Activated CD8-positive, alpha-beta T cell treated with anti-CD3 and anti-CD28 coated beads for 36 hours (primary cell): ENCODE measurements at places on chromosomes 4 and X. TPM values are rescaled to one million over a fixed set of nuclear protein-coding genes. Genes with fewer than 3 reads are reported as not detected.

DNA sequence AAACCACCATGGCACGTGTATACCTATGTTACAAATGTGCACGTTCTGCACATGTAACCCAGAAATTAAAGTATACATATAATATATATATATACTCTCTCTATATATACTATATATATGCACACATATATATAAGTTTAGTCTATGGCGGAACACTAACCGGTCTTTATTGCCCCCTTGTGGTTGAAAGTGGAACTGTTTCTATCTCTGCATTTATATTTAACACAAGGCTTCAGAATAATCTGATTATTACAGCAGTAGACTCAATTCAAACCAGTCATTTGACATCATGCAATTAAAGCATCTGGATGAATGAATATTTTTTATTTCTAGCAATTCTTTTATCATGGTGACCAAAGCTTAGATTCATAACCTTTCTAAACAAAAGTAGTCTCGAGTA lies 14.6 kb downstream of the RAB9B start:
- H3K27ac ChIP-seq = no peak overlapping the region
- H3K36me3 ChIP-seq = no peaks in the 10 kb centered on the region
- H3K27me3 ChIP-seq = peaks cover 14% of the 10 kb centered on the region
- H3K4me3 ChIP-seq = no peak overlapping the region
- no peaks in the 10 kb centered on the region for H3K4me1 ChIP-seq

GRCh38 chr4:6042293-6043063 lies 24.2 kb upstream of the C4orf50 start:
- H3K4me1 ChIP-seq = peaks cover 8% of the 10 kb centered on the region
- H3K4me3 ChIP-seq = no peak overlapping the region
- DNase-seq = peak; percentile 19
- peaks cover 5% of the 10 kb centered on the region for H3K27me3 ChIP-seq

GRCh38 chrX:16853537-16853936 lies 16.6 kb downstream of the RBBP7 start:
- no peaks in the 10 kb centered on the region for H3K27me3 ChIP-seq
- peaks cover 53% of the 10 kb centered on the region for H3K4me1 ChIP-seq
- no peak overlapping the region for H3K4me3 ChIP-seq
- peak overlapping the region; percentile 63 for H3K27ac ChIP-seq
- peaks cover 62% of the 10 kb centered on the region for H3K36me3 ChIP-seq

- H3K27ac ChIP-seq = peak overlapping the region; percentile 12
- DNase-seq = peak; percentile 14
- peaks cover 66% of the 10 kb centered on the region for H3K36me3 ChIP-seq
- no peak overlapping the region for H3K4me3 ChIP-seq
- H3K27me3 ChIP-seq = no peaks in the 10 kb centered on the region
Observed at GRCh38 chr4:3168029-3168428, 80.9 kb upstream of the MSANTD1 start.

DNA sequence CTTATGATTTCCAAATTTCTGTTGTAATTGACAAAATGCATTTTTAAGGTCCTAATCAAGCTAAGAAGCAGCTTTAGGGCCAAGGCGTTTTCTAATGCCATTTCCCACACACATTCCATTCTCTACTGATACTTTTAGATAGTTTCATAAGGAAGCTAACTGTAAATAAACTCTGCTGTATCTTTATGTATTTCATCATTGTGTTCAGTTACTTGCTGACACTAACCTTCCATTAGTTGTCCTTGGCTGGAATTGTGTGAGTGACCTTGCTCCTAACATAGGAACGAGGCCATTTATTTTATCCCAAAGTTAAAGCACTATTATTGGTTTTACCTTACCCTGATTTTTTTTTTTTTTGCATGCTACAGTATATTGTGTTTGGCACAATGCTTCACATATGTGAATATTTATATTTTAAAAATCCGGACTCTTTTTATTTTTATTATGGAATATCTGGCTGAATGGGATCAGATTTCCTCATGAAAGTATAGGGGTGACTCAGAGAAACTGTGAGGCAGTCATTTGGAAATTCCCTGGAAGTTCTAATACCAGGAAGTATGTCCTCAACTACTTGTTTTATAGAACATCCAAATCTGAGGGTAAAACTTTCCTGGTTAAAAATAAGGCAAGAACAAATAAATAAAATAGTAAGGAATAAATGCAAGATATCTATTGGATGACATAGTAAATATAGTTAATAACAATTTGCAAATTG lies 62.7 kb upstream of the SORBS2 start:
- no peaks in the 10 kb centered on the region for H3K4me1 ChIP-seq
- H3K27ac ChIP-seq = no peak overlapping the region
- no peak for DNase-seq
- H3K4me3 ChIP-seq = no peak overlapping the region

The ZNF185 gene
- total RNA-seq = 1.6 TPM

The MTCP1 gene
- 23.9 TPM for total RNA-seq

- no peak for DNase-seq
- H3K4me1 ChIP-seq = no peaks in the 10 kb centered on the region
- H3K27me3 ChIP-seq = peaks cover 3% of the 10 kb centered on the region
- no peak overlapping the region for H3K4me3 ChIP-seq
- no peaks in the 10 kb centered on the region for H3K36me3 ChIP-seq
Observed at GRCh38 chr4:150033901-150034300, 44.3 kb upstream of the DCLK2 start.

DNA sequence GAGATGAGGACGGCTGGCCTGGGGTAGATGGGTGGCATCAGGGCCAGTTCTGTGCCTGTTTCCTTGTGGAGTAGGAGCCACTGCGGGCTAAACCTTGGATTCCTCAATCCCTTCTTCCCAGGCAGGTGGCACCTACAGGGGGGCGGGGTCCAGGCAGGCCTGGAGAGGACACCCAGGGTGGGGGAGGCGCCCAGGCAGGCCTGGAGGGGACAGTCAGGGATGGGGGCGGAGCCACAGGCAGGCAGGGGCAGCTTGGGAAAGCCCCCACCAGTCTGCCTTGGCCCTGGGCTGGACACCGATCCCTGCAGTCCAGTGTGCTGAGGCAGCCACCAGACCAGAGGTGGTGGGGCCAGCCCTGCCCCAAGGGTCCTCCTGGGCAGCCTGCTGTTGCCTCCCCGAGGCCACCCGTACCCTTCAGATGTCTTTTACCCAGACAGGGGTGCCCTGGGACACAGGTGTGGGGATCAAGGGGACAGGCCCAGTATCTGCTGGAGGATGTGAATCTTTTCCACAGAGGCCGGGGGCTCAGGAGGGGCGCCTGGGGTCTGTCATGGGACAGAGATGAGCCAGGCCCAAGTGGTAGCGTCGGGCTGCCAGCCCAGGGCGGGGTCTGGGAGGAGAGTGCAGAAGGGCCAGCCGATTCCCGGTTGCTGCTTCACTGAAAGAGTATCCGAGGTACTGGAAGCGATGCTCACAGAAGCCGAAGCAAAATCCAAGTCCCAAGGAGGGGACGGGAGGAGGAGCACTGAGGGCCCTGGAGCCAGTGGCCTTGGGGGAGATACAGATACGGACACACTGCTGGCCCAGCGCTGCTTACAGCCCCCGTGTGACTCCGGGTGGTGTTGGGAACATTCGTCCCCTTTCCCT lies 34.5 kb downstream of the LRPAP1 start:
- no peak overlapping the region for H3K27ac ChIP-seq
- H3K36me3 ChIP-seq = no peaks in the 10 kb centered on the region
- no peak overlapping the region for H3K4me3 ChIP-seq
- no peaks in the 10 kb centered on the region for H3K4me1 ChIP-seq
- peaks cover 1% of the 10 kb centered on the region for H3K27me3 ChIP-seq

DNA sequence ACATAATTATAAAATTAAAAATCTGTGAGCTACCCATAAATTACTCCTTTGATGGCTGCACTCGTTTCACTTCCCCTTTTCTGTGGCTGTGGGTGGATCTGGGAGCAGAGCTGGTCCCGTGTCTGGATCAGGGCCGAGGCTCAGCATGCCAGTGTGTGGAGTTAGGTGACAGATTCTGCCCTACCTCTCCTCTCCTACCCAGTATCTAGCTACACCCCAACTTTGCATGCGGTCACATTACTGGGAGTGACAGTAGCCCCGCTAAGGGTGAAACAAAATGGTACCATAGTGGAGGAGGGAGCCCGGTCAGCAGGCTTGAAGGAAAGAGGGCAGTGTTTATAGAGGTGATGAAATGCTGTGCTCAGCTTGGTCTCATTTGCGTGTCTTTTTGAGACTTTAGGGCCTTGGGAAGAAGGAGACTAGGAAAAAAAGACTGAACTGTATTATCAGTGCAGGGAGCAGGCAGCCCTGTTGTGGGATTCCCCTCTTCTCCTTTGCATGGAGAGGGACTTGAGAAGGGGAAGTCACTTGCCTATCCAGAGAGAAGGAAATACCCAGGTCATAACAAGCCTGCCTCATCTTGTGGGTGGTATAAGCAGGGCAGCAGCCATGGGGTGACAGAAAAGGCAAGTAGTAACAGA lies 48.4 kb downstream of the ARHGAP10 start:
- no peaks in the 10 kb centered on the region for H3K27me3 ChIP-seq
- H3K4me1 ChIP-seq = peaks cover 23% of the 10 kb centered on the region
- no peak overlapping the region for H3K4me3 ChIP-seq

The CDKL2 gene
- 1.0 TPM for total RNA-seq

The TRIM2 gene
- 1.4 TPM for total RNA-seq

GRCh38 chrX:2697741-2698299 lies 6.7 kb downstream of the CD99 start:
- peaks cover 91% of the 10 kb centered on the region for H3K4me1 ChIP-seq
- no peaks in the 10 kb centered on the region for H3K27me3 ChIP-seq
- peak overlapping the region; percentile 85 for H3K27ac ChIP-seq
- peaks cover 65% of the 10 kb centered on the region for H3K36me3 ChIP-seq
- peak overlapping the region; percentile 54 for H3K4me3 ChIP-seq
- DNase-seq = peak; percentile 49

GRCh38 chr4:112516066-112516470 lies at the start of gene NEUROG2:
Gene NEUROG2 (minus strand): TSS chr4:112516180. CDS start chr4:112515475, 705 bp downstream.
- peak within 1 kb of the TSS; percentile 96 for H3K4me3 ChIP-seq
- DNase-seq = no peak
- H3K27ac ChIP-seq = peak within 1 kb of the TSS; percentile 62
- H3K36me3 ChIP-seq = peaks cover 10% of the 10 kb centered on the region
- H3K27me3 ChIP-seq = peaks cover 86% of the 10 kb centered on the region

- no peak overlapping the region for H3K27ac ChIP-seq
- peaks cover 4% of the 10 kb centered on the region for H3K4me1 ChIP-seq
- no peaks in the 10 kb centered on the region for H3K36me3 ChIP-seq
- H3K4me3 ChIP-seq = no peak overlapping the region
Observed at GRCh38 chr4:40340030-40340429, 4.9 kb downstream of the CHRNA9 start.

DNA sequence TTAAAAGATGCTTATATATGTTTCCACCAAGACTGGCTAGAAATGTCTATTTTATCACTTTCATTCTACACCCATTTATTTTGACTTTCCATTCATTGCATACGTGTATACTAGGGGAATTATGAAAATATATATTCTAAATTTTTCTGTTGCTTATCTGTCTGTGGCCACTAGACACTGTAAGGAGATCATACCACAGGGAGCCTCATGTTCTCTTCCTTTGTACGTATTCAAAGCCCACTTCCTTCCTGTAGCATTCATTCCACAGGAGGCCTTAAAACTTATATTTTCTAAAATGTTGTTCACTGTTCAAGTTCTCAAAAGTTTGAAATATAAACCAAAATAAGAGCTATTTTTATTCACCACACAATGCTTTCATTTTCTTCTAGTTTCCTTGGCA lies 1848.9 kb upstream of the TENM3 start:
- H3K27me3 ChIP-seq = no peaks in the 10 kb centered on the region
- H3K4me3 ChIP-seq = peak overlapping the region; percentile 24
- DNase-seq = no peak
- peaks cover 9% of the 10 kb centered on the region for H3K4me1 ChIP-seq
- no peaks in the 10 kb centered on the region for H3K36me3 ChIP-seq

- H3K36me3 ChIP-seq = no peaks in the 10 kb centered on the region
- H3K27ac ChIP-seq = no peak overlapping the region
- H3K4me3 ChIP-seq = no peak overlapping the region
- DNase-seq = no peak
Observed at GRCh38 chr4:29311247-29311646, 1408.9 kb upstream of the PCDH7 start.

DNA sequence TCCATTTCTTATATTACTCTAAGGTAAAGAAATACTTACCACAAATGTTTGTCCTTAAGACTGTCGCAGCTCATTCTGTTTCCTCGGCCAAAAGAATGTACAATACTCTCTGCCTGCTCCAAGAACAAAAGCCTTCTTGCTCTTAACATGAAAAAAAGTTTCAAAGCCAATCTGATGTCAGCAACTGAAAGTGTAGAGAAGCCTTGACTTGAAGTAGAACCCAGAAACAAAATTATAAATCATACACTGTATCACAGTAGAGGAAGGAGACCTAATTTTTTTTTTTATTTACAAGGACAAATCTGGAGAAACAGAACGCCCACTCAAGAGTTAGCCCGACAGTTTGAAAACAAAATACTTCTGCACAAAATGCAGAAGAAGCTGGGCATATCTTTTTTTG lies at the start of gene MCF2:
Gene MCF2, minus strand, starts transcription at position 101 of the 400 bp plus-strand sequence. CDS start 56,423 bp downstream, outside the sequence.
- H3K27ac ChIP-seq = no peak within 1 kb of the TSS
- peaks cover 2% of the 10 kb centered on the region for H3K36me3 ChIP-seq
- no peak within 1 kb of the TSS for H3K4me3 ChIP-seq
- DNase-seq = no peak
- no peaks in the 10 kb centered on the region for H3K27me3 ChIP-seq

GRCh38 chrX:98490670-98491069 lies 1607.0 kb downstream of the RPA4 start:
- no peak overlapping the region for H3K27ac ChIP-seq
- H3K36me3 ChIP-seq = no peaks in the 10 kb centered on the region
- no peaks in the 10 kb centered on the region for H3K27me3 ChIP-seq
- H3K4me3 ChIP-seq = no peak overlapping the region

GRCh38 chrX:39726771-39727170 lies 371.0 kb downstream of the BCOR start:
- no peak for DNase-seq
- no peak overlapping the region for H3K4me3 ChIP-seq
- peaks cover 3% of the 10 kb centered on the region for H3K27me3 ChIP-seq
- H3K27ac ChIP-seq = no peak overlapping the region
- H3K36me3 ChIP-seq = no peaks in the 10 kb centered on the region

DNA sequence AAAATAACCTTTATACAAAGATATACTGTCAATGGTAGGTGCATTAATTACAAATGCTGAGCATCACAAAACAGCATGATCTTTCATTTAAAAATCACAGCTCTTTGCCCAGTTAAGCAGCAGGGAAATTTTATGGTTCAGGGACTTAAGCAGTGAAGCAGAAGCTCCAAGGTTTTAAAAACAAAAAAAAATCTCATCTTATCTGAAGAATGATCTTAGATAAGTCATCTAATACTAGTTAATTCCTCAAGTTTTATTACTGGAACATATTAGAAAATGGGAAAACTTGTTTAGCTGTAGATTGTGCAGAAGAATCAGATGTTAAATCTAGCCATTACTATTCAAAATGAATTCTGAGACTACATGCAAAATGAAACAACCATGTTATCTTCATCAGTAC lies 289.9 kb downstream of the GASK1B start:
- no peak overlapping the region for H3K4me3 ChIP-seq
- no peaks in the 10 kb centered on the region for H3K36me3 ChIP-seq
- DNase-seq = no peak
- no peaks in the 10 kb centered on the region for H3K27me3 ChIP-seq
- H3K4me1 ChIP-seq = no peaks in the 10 kb centered on the region

GRCh38 chr4:47747211-47747610 lies 90.7 kb downstream of the CORIN start:
- no peak overlapping the region for H3K4me3 ChIP-seq
- no peaks in the 10 kb centered on the region for H3K36me3 ChIP-seq
- H3K27me3 ChIP-seq = peaks cover 6% of the 10 kb centered on the region
- DNase-seq = no peak
- H3K4me1 ChIP-seq = no peaks in the 10 kb centered on the region

- DNase-seq = no peak
- no peaks in the 10 kb centered on the region for H3K4me1 ChIP-seq
- H3K4me3 ChIP-seq = no peak overlapping the region
- H3K36me3 ChIP-seq = no peaks in the 10 kb centered on the region
Observed at GRCh38 chr4:1784395-1784788, 8.7 kb upstream of the FGFR3 start.

GRCh38 chr4:184598753-184599491 lies 50.3 kb downstream of the CASP3 start:
- no peak overlapping the region for H3K27ac ChIP-seq
- H3K36me3 ChIP-seq = no peaks in the 10 kb centered on the region
- DNase-seq = no peak
- no peak overlapping the region for H3K4me3 ChIP-seq

The RAB9B gene
- total RNA-seq = 0.45 TPM
